ENCODE measurements at places on chromosomes 5 and 9.

- no peak for DNase-seq
Measured at GRCh38 chr9:78133751-78134150, 102.1 kb upstream of the CEP78 start.

DNA sequence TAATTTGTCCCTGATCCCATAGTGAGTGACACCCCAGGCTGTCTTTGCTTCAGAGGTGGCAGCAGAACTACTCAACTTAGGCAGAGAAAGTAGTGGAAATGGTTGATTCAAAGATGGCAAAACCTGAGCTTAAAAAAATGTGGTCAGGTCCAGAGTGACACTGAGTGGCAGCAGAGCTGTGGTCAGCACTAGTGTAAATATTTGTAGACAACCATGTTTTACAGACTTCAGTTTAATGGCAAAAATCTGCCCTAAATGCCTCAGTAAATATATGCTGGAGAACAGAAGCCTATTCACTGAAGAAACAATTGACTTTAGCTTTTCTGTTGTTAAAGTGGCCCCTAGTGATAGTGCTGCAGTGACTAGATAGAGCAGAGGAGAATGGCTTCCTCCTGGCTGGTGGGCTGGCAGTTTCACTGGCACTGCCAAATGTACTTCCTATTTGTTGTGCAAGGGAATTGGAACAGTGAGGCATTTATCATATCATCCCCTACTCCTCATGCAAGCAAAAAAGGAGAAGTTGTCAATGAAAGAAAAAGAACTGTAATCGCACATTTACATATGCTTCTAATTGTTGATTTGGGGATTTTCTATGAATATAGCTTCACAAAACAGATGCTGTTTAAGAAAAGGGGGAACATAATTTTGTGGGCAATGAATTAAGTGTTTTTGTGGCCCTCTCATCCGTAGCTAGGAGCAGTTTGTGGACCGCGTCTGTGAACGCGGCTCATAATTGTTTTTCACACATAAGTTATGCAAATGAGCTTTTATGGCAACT is 12.0 kb downstream of the PBX3 start:
- peak; percentile 87 for DNase-seq

DNA sequence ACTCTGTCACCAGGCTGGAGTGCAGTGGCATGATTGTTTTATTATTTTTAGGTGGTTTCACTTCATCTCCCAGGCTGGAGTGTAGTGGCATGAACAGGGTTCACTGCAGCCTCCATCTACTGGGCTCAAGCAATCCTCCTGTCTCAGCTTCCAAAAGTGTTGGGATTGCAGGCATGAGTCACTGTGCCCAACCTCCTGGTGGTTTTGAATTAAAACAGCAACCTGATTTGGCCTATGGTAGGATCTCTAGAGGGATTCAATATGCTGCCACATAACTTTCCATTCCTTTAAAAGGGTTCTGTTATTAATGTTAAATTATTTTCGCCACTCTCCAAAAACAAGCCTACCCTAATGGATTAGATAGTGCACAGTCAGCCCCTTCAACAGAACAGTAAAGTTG is 9.9 kb upstream of the HSPA4 start:
- DNase-seq = no peak

GRCh38 chr5:171957591-171958251 is 48.7 kb downstream of the FBXW11 start:
- DNase-seq = no peak

DNA sequence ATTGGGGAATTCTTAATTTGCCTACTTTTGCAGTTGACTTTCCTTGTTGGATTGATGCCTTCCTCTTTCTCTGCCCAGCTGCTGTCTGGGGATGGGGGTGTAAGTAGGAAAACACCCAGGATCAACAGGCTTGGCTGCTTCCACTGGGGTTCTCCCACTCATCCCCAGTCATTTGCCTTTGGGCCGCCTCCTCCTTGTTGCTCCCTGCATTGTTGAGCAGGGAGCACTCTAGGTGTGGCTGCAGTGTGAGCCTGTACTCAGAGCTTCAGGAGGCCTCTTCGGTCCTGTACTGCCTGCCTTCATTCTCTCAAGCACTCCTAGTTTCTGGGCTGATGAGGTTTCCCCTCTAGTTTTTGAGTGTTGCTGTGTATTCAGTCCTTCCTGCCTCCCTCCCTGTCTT is 12.1 kb downstream of the RHOBTB3 start:
- no peak for DNase-seq

DNA sequence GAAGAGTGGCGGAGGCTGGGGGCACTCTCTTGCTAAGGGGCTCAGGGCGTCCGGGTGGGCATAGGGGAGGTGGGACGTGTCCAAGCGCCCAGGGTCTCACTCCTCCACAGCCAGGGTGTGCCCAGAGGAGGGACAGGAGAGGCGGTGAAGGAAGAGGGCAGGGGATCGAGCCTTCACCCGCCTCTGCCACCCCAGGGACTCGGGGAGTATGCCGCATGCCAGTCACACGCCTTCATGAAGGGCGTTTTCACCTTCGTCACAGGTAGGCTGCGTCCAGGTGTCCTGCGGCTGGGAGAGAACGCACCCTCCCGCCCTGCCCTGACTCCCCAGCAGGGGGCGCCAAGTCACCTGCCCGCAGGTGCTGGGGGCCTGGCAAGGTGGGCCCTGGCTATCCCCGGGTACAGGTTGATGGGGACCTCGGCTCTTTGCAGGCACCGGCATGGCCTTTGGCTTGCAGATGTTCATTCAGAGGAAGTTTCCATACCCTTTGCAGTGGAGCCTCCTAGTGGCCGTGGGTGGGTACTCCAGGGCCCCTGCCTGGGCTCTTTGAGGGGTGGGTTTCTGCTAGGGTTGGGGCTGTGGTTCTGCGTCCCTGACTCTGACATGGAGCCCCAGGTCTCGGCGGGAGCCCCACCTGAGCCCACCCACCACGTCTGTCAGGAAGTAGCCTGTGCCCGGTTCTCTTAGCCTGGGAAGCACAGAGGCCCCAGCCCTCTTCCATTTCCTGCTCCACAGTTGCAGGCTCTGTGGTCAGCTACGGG is 552 bp downstream of the TMEM141 start:
- peak; percentile 71 for DNase-seq

GRCh38 chr9:35822926-35823325 is 5.6 kb downstream of the FAM221B start:
- DNase-seq = no peak

DNA sequence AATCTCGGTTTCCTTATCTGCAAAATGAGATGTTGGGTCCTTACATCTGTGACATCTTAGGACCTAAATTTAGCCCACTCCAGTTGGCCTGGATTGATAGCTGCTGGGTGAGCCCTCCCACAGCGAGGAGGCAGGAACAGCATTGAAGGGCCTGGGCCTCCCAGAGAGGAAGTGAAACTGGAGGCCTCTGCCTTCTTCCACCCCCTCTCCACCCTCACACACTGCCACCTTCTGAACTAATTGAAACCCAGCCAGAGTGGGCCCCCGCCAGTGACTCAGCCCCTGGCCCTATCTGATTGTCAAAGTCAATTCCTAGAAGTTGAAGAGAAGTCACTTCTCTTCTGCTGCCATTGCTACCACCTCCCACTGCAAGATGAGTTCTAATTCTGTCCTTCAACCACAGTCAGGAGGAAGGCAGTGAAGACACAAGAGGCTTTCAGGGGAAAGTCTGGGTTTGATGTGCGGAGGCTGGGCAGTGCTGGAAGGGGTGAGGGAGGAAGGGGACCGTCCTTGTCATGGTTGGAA is 55.2 kb upstream of the NEK6 start:
- peak; percentile 86 for DNase-seq

DNA sequence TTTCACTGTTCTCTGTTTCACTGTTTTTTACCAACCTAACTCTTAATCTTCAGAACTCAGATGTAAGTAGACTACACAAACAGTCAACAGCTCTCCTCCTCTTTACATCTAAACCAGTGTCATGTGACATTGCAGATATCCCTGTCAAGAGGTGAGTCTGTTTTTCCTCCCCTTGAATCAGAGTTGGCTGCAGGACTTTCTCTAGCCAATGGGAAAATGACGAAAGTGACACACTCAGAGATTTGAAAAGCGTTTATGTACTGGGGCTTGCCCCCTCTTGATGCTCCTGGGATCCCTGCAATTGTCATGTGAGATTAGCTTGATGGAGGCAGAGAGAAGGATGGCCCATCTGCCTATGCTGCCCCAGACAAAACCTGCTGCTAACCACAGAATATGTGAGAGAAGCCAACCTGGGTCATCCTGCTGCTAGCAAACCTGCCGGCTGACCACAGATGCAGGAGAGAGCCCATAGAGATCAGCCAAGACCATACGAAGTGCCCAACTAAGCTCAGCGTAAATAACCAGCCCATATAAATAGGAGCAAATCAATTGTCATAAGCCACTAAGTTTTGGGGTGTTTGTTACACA is 111.1 kb downstream of the ASTN2 start:
- DNase-seq = no peak

DNA sequence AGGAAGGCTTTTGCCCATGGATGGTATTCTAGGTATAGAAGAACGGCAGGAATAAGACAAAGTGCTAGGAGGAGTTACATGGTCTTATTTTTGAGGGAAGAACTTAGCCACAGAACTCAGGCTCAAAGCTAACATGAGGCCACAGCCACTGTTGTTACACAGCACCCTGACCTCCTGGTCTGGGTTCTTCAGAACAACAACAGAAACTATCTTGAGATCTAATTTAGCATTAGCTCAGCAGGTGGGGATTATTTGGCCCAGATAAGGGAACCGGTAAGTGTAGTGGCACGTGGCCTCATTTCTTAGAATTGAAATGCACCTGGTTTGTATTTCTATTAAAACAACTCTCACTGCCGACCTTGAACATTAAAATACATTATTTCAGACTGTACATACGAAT is 1168.7 kb upstream of the SEMA6A start:
- no peak for DNase-seq

DNA sequence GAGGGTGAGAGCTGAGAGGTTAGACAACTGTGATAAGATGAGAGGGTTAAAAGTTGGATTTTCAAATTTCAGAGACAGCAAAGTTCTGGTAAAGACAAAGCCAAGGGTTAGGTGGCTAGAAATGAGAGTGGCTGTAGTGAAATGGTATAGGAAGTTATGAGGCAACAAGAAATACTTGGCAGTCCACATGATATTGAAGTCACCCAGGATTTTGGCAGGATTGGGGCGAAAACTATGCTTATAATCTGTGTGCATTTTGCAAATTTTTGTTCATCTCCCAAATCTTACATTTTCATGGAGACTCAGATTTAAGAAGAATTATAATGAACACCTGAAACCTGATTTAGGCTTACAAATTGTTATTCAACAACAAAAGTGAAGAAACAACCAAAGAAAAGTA is 35.6 kb downstream of the C9 start:
- DNase-seq = no peak

GRCh38 chr9:114000063-114000454 is 78.0 kb downstream of the AMBP start:
- DNase-seq = no peak

- peak; percentile 35 for DNase-seq
Measured at GRCh38 chr5:66595756-66596635, at the start of gene MAST4. Gene MAST4, plus strand, starts transcription at chr5:66596393. Its CDS starts 263 bp downstream, at chr5:66596656.

DNA sequence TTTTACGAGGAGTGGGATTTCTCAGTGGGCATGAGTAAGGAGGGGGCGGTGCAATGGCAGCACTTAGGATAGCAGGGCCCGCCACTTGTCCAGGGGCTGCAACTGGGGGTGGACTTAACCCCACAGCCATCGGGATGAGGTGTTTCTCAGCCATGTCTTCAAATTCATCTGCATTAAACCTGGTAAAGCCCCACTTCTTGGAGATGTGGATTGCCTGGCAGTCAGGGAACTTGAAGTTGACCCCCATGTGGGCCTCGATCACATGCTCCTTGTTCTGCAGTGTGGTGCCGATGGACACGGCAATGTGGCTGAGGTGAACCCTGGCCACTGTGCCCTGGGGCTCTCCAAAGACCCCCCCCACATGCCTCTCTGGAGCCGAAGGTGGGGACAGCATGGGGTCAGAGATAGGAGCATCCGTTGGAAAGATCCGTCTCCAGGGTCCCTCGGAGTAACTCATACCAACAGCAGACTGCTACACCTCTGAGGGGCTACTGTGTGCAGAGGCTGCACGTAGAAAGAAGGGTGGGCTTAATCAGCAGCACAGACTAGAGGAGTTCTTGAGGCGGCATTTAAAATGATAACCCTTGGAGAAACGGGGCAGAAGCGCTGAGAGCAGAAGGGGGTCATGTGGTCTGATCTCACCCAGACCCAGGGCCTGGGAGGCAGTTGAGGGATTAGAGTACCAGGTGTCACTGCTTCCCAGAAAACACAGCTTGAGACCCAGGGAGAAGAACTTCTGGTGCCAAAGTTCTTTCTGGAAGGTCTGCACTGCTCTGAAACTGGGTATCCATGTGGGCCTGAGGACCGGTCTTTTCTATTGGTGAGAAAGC is 141.4 kb downstream of the MTX3 start:
- no peak for DNase-seq

- no peak for DNase-seq
Measured at GRCh38 chr9:93681269-93682154, 105.1 kb downstream of the PHF2 start.

- DNase-seq = no peak
Measured at GRCh38 chr9:98545021-98545420, 163.7 kb downstream of the GABBR2 start.

DNA sequence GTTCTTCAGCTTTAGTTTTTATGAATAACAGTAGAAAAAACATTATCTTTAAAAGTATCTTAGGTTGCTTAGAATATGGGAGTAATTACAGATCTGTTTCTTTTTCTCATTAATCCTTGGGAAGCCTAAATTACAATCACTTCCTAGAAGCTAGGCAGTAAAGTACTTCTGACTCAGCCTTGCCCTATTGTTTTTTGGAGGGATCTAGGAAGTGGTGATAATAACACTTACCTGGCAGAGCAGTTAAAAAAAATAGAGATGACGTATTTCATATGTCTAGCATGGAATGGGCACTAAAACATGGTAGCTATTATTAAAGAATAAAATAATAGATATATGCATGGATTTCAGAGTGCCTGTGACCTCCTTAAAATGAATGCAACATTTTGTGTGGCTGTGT is 8.2 kb upstream of the FST start:
- DNase-seq = no peak

GRCh38 chr5:40909264-40909663 is at the start of gene C7:
Gene C7, plus strand, starts transcription at chr5:40909497. Its CDS starts 114 bp downstream, at chr5:40909611.
- no peak for DNase-seq

- DNase-seq = no peak
Measured at GRCh38 chr9:127567035-127567729, 44.9 kb upstream of the STXBP1 start.

DNA sequence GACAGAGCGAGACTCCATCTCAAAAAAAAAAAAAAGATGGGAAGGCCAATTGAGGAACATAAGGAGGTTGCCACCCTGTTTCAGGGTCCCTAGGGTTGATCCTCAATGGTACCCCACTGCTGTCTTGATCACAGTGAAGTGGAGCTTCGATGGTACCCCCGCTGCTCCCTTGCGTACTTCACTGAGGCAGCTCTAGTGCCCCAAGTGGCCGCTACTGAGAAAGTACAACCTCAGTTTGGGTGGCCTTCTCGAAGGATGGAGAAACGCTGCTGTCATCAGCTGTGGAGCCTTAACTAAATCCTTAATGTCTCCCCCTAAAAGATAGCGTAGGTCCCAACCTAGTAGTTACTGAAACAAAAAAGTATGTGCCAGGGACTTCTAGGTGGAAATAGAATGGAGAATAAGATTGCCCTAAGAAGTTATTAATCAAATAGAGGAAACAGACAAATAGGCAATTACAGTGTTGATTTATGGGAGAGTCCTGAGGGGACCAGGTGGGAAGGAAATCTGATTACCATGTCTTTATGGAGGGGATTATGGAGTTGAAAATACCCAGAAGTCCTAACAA is 6.3 kb downstream of the TESK1 start:
- DNase-seq = no peak

All from HL-60 (cell line).